ENCODE measurements at places on chromosomes 13 and 19.

GRCh38 chr13:85286081-85286480 lies 513.1 kb downstream of the SLITRK6 start:
- DNase-seq = no peak

- DNase-seq = no peak
Observed at GRCh38 chr13:50645092-50645491, 198.4 kb downstream of the DLEU7 start.

DNA sequence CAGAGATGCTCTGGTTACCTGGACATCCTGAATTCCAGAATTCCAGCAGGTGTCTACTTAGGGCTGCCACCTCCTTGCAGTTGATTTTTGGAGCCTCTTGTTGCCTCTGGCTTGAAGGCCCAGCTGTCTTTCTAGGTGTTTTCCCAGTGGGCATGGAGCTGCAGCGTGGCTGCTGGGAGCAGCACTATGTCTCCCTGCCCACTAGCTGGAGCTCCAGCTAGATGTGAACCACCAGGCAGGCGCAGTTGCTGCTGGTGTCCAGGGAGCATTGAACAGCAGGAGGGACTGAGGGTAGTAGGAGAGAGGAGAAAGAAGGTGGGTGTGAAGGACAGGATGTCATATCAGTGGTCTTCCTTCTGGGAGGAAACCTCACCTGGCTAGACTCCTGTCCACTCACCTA lies 9.9 kb upstream of the SELENOW start:
- DNase-seq = no peak

DNA sequence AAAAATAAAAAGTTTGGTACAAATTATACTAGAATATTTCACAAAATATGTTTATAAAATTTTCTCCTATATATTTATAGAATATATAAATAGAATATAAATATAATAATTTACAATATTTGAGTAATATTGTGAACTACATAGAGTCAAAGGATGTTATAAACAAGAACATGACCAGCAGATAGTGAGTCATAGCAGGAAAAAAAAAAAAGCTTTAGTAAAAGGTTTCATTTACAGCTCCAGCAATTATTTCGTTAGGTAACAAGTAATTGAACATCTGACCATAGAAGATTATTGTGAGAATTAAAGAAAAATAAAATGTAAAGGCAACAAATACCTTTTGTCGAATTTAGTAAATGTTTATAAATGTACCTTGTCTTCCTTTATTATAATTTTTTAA lies 864.1 kb downstream of the PCDH17 start:
- DNase-seq = no peak

DNA sequence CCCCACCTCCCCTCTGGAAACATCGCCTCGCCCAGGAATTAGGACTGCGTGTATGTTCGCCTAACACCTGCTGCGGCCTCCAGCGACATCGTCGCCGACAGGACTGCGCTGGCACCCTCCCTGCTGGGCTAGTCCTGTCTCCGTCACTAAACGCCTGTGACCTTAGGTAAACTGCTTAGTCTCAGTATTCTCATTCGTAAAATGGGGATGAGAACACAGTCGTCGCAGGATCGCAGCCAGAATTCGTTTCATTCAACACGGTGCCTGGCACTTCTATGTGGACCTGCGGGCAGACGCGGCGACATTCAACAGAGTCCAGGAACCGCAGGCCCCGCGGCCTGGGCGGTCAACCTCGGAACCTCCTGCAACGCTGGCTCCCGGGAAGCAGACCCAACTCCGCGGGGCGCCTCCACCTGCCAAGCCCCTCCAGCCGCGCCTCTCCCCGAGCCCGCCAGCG lies 485 bp downstream of the CRYL1 start:
- peak; percentile 75 for DNase-seq

DNA sequence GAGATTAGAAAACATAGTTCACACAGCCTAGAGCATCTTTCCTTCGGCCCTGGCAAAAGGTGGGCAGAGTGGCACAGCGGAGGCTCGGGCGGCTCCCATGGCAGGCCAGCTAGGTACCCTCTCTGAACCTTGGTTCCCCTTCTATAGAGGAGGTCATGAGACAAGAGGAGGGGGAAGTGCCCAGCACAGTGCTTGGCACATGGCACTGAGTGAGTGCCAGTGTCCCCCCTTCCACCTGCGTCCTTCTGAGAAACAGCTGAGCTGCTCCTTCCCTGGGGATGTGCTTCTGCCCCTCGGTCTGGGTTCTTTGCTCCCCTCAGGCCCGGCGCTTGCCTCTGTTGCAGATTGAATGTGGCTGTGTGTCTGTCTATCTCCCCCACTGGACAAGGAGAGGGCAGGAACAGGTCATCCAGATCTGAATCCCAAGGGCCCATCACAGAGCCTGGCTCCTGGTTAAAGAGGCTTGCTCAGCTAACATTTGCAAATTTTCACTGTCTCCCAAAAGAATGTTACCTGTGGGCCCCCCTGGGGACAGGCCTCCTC lies 165.6 kb downstream of the USP12 start:
- DNase-seq = no peak

DNA sequence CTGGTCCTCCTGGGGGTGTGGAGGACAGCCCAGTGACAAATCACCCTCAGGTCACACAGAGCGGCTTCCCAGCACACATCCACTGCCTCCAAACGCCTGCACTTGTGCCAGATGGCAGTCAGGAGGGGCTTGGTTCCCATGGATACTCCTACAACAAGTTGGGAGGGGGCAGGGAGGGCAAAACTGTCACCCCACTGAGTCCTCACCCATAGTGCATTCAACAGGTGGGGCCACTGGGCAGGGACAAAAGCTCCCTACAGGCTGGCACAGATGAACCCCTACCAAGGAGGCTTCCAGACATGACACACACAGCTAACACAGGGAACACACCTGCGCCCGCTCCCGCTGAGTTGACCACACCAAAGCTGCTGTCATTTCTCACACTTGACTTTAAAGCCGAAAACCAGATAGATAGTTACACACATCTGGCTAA lies 120.5 kb downstream of the STK24 start:
- DNase-seq = no peak

DNA sequence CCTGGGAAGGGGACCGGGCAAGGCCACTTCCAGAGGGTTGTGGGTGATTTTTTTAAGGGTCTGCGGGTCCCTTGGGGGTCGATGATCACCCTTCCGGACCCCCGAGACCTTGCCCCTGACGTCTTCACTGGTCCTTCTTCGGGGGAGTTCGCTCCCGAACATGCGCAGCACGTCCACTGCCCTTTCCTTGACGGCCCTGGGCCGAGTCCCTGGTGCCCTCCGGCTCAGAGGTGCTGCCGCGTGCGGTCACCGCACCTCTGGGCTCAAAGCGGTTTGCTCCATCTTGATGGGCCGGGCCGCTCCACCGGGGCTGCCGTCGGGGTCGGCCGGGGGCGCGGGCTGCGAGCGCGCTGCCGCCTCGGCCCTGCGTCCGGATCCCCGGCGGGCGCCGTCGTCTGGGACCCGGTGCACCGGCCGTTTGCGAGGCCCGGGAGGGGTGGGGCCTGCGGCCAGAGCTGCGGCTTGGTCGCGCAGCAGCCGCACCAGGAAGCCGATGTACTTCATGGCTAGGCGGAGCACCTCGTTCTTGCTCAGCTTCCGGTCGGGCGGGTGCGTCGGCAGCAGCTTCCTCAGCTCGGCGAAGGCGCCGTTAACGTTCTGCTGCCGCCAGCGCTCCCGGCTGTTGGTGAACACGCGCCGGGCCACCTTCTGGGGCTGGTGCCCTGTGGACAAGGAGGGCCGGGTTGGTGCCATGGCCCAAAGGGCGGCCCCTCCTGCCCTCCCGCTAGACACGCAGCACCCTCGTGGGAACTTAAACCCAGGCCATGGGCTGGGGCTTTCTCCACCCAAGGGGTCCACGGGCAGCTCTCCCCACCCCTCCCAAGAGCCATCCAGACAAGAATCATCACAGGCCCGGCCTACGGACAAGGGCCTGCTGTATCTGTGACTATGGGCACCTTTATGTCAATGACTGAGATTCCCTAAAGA lies 3.3 kb downstream of the LYL1 start:
- no peak for DNase-seq

GRCh38 chr19:17618936-17619335 lies 63.5 kb downstream of the COLGALT1 start:
- DNase-seq = no peak

Measured in NCI-H1417 (cell line).